Kidney tubule cell (primary cell): ENCODE measurements at places on chromosomes 3 and 15.

GRCh38 chr15:98779463-98780071 is 131.2 kb downstream of the IGF1R start:
- DNase-seq, result peak; percentile 82

DNA sequence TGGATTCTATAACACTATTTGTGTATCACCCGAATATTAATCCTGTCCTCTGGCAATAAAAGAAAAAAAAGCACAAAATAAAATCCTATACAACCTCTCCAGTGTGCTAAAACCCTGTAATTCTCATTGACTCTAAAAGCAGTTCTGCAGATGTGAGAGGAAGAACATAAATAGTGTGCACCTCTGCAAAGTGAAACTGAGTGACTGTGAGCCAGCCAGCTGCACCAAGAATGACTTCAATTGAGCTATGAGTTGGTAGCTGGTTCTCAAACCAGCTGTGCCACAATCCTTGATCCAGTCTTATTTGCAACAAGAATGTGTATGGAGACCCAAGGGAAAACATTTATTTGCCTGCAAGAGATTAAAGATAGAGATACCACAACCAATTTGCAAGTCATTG is 31.2 kb upstream of the COL8A1 start:
- no peak for DNase-seq

- DNase-seq, result no peak
Observed at GRCh38 chr3:122926811-122927210, 100.8 kb downstream of the SEMA5B start.

DNA sequence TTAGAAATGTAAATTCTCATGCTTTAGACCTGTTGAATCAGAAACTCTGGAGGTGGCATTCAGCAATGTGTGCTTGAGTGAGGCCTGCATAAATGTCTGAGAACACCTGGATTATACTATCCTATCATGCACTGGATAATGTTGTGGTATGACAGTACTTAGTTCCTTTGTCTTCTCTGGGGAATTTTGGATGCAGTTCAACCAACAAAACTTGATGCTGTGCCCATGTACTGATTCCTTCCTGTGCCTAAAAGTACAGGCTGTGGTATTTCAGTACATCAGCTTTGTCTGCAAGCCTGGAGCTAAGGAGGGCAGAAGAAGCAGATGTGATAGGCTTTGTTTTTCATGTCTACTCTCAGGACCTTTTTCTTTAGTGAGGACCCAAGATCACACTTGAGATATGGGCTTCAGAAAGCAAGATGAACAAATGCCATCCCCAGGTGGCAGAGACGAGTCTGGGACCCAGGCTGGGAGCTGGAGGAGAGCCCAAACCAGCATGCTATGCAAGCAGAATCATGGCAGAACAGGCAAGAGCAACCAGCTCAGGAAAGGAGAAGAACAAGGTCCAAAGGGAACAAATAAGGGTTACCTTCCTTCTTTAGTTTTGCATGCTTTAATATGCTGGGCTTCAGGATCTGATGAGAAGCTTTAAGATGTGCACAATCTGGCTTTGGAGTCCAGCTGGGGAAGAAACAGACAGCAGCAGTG is 124.7 kb downstream of the MYRIP start:
- no peak for DNase-seq

- DNase-seq, result no peak
Observed at GRCh38 chr15:82587805-82588204, 47.5 kb upstream of the RPS17 start.

GRCh38 chr15:81511138-81511537 is 137.1 kb upstream of the TMC3 start:
- DNase-seq, result no peak

DNA sequence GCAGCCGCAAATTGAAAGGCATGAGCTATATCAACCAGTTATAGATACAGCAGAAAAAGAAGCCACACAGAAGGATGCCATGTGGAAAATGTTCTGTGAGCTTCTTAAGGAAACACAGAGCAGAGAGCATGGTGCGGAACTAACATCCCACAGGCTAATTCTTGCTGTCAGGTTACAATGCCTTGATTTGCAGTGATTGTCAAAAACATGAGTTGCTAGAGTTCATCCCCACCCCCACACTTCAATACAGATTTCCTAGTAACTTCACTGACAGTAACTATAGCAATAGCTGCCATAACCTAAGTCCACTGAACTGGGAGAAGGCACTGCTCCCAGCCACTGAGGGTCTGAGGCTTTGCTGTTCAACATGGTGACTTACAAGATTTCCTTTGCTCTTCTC is 821.6 kb downstream of the SQOR start:
- DNase-seq, result no peak

DNA sequence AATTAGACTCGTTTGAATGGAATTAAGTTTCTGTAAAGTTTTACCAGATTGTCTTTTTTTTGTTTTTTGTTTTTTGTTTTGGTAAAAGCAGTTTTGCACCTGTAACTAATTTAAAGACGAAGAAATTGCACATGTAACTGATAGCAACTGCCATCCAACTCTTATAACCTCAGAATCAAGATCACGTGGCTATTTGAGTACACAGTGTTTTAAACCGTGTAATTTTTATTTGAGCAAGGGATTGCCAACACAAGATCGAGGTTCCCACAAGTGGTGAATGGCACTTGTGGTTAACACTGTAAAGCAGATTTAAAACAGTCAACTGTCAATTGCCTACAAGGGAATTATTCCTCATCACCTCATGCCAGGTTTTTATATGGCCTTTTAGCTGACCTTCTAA is 67.3 kb downstream of the PPARG start:
- DNase-seq, result no peak

- no peak for DNase-seq
Observed at GRCh38 chr15:65926459-65926858, 57.2 kb downstream of the RAB11A start.

DNA sequence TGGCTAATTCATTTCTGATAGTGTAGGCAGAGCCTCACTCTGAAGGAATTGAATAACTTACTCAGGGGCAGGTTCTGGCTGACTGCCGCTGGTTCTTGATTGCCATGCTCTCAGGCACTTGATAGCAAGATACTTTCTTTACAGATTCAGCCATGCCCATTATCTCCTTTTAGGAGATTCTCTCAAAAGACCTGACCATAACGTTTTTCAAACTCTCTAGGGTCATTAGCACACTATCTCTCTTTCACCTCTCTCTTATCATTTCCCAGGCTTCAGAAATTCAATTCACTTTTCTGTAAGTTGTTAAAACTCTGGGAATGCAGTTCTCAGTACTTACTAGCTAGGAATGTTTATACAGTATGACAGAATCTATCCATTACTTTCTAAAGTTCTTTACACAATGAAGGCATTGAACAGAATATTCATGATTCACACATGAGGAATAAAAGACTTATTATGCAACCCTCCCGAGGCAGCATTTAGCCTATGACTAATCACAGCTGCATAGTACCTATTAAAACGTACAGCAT is 850.3 kb upstream of the CADM2 start:
- DNase-seq, result peak; percentile 80

DNA sequence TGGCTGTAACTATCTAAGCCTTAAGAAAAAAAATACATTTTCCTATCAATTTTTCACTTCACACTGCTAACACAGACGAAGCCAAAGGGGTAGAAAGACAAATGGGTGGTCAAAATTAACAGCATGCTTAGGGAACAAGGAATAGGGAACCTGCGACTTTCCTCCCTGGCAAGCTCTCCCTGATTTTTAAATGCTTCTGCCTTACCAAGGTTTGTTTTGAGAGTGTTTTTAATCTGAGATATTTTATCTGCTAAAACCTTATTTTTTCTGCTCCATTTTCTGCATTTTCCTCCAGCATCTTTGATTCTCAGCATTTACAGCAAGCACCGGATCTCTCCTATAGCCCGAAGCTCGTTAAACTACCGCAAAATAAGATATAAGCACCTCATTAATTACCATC is 214.4 kb downstream of the RORA start:
- no peak for DNase-seq

DNA sequence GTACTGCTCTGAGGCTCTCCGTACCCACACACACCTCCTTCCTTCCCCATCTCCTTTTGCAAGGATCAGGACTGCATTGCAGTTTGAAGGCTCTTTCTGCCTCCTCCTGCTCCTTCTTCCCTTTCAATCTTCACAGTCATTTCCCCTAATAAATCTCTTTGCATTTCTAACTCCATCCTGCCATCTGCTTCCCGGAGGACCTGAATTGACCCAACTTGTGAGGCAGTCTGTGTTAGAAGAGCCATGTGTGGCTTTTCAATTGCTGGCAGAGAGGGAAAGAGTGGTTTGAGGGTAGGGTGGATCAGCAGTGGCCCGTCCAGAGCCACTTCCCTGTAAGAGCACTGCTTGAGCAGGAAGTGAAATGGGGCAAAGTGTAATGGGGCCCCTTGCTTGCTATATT is 35.8 kb downstream of the ANAPC13 start:
- no peak for DNase-seq

DNA sequence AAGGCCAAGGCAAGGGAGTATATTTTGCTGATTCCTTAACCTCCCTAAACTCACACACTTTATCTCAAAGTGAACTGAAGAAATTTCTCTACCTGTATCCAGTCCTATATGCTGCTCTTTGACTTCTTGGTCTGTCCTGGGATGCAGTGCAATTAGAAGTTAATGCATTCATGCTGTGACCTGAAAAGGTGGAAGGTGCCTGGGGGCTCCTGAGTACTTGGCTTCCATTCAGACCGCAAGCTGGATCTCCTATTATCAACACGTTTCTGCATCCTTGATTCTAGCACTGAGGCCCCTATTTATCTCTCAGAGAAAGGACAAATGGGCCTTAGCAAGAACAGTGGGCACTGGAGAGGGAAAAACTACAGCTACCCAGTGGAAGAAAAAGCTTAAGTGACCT is 17.7 kb upstream of the CADPS start:
- DNase-seq, result no peak

DNA sequence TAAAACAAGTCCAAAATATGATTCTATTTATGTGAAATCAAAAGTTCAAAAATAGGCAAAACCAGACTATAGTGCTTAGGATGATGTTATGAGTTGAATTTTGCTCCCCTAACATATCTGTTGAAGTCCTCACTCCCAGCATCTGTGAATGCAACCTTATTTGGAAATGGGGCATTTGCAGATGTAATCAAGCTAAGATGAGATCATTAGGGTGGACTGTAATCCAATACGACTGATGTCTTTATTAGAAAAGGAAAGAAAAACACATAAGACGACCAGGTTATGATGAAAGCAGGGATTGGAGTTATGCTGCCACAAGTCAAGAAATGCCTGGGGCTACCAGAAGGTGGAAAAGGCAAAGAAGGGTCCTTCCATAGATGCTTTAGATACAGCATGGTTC is 110.5 kb upstream of the CCDC39 start:
- DNase-seq, result no peak

DNA sequence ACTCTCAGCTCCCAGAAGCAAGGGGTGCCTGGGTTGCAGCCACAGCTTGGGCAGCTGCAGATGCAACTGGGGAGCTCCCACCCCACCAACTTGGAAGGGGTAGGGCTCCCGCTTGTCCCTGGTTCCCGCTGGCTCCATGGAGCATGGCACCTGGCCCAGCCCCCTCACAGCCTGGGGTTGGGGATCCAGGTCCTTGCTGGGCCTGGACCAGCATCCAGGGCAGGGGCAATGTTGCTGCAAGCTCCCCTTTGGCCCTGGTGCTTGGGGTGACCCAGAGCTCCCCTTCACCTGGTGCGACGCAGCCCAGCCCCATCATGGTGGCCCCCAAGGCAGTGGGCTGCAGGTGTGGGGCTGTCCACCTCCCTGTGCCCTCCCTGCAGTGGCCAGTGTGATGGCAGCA is 99.6 kb upstream of the FRMD4B start:
- no peak for DNase-seq

DNA sequence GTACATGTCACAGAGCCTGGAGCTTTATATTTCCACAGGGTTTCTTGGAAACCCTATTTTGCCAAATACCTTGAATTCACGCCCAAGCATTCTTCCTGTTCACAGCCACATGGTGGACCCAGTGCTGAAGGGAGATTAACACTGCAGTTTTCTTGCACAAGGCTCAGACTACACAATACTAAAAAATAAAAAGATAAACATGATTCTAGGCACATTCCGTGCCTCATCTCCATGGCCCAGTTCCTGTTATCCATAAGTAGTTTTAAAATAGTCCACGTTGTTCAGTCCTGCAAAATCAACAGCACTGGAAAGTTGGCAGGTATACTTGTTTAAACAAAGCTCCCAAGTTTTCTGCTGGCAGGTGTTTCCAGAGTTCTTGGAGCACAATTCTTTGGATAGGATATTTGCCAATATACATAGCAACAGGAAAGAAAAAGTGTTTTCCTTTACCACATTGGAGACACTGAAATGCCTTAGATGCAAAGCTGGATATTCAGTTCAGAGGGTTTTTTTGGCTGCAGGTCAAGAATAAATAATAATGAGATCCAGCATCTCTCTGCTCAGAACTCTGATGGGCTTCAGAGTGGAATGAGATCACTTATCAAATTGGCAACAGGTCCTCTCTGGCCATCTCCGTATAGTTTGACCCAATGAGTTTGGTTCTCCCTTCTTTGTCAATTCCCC is 88.1 kb upstream of the TGFBR2 start:
- no peak for DNase-seq

GRCh38 chr15:78263351-78263781 is 996 bp upstream of the DNAJA4 start:
- DNase-seq, result no peak

- DNase-seq, result no peak
Observed at GRCh38 chr3:186467969-186468368, 76.2 kb downstream of the CRYGS start.

DNA sequence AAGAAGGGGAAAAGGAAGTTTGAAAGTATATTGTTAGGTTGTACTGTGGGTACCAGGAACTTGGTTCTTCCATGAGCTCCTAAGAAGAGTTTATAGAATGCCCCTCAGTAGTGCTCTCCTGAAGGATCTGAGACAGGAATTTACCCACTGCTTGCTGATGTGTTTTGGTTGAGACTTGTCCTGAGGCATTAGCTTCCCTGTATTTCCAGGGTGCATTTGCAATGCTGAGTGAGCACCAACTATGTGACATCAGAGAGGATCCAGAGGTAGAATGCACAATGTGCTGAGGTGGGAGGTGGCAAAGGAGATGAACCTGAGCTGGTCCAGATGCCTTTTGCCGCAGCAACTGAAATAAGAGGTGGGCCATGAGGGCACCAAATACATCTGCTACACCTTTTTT is 64.3 kb upstream of the LRRC3B start:
- DNase-seq, result no peak

DNA sequence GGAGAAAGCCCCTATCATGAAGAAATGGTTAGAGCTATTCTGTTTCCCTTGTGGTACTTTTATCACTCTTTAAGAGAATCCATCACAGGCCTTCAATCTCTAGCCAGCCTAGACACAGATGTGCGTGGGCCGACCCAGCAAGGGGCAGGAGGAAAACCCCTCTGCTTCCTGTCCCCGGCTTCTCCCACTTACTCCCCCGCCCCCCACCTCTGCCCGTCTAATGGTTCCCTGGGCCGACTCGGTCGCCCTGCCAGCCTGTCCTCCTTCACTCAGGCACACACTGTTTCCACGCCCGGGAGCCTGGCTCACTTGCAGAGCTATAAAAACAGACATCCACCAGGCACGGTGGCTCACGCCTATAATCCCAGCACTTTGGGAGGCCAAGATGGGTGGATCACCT is 58.3 kb upstream of the TFRC start:
- no peak for DNase-seq

DNA sequence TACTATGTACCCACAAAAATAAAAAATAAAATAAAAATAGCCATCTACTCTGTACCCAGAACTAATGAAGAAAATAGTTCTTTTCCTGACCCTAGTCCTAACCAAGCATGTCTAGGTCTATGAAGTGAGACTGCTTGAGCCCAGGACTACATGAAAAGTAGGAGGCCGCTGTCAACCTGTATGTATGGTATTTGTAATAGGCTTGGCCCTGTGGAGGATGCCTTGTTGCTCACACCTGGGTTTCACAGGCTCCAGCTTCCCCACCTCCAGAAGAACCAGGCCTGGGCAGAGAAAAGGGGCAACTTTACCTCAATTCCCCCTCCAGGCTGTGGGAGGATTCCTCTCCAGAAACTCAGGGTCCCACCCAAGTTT is 6.8 kb upstream of the PKM start:
- peak; percentile 32 for DNase-seq
